ENCODE measurements at places on chromosomes 1 and 21.

- no peak for DNase-seq
Observed at GRCh38 chr1:220921971-220922635, 42.9 kb downstream of the HLX start.

DNA sequence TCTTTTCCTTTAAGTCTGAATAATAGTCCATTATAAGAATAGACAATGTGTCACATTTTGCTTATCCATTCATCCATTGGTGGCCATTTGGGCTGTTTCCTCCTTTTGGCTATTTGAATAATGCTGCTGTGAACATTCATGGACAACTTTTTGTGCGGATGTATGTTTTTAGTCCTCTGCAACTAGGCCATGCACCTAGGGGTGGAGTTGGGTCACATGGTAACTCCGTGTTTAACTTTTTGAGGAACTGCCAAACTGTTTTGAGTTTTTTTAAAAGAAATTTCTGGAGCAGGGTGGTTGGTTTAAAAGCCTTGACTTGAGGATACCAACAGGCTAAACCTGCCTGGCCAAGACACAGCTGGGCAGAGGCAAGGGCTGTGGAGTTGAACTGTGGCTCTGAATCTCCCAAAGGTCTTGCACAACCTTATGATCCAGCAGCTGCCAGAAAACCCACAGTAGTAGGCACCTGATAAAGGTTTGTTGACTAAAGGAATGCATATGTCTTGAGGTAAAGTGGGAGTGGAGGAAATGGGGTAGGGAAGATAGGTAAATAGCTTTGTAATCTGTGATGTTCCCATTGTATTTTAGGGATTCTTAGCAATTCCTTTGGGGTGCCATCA, 5.6 kb upstream of the RPTN start:
- no peak for DNase-seq

- no peak for DNase-seq
Observed at GRCh38 chr1:5311147-5311546, 656.7 kb downstream of the AJAP1 start.

- peak; percentile 78 for DNase-seq
Observed at GRCh38 chr1:170662561-170663403, 1.1 kb upstream of the PRRX1 start.

DNA sequence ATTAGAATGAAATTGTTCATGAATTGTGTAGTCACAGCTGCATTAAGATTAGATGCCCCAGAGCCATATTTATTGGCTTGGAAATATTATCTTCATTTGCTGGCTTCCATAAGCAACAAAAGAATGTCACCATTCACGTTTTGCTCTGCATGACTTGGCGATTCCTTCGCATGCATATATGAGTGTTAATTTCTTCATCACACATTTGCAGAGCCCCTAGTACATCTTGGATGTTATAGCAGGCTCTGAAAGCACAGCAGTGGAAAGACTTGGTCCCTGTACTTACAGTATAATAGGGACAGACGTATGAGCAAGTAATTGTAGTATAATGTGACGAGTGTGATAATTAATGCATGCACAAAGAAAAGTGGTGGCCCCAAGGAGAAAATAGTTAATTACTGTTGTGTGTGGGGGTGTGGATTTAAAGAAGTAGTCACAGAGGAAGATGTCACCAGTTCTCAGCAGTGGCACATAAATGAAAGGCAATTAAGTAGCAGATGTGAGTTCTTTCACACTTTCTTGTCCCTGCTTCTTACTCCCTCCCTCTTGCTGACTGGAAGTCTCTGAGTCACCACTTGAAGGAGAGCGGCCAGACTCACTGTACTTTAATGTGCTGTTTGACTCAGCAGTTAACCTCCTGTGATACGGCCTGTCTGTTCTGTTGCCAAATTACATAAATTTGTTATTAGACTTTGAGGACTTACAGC, 21.0 kb downstream of the S100A10 start:
- peak; percentile 85 for DNase-seq

DNA sequence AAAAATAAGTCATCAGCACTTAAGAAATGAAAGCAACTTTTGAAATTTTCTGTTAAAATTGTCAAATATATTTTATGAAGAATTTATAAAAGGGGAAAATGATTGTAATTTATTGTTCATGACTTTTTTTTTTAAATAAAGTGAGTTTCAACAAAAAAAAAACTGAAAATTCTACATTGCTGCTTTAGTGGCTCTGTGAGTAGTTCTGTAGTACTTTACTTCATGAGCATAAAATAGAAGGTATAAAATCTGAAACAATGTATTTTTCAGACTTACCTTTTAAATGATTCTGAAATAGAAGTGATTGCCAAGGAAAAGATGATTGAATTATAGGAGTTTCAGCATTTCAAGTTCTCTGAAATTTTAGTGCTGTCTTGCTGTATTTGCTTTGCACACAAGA, 13.8 kb downstream of the PDIK1L start:
- no peak for DNase-seq

DNA sequence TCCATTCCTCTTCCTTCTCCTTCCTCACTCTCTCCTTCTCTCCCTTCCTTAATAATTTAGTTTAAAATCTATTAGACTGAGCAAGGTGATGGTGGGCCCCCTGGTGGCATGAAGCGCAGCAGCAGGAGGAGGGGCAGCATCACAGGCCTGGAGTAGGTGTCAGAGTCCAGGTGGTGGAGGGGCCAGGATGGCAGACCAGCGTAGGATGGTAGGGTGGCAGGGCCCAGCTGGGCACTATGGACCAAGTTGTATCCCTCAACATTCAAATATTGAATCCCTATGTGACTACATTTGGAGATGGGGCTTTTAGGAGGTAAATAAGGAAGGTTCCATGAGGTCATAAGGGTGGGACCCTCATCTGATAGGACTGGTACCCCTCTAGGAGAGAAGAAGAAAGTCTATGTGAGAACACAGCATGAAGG, 61.0 kb downstream of the WDR4 start:
- DNase-seq: peak; percentile 43

- DNase-seq: no peak
Observed at GRCh38 chr1:23263380-23263887, 46.1 kb upstream of the HTR1D start.

- DNase-seq: no peak
Observed at GRCh38 chr1:228096416-228097332, 6.5 kb downstream of the C1orf35 start.

- peak; percentile 19 for DNase-seq
Observed at GRCh38 chr1:110176299-110176956, 26.1 kb downstream of the SLC6A17 start.

- DNase-seq: no peak
Observed at GRCh38 chr1:230240446-230241086, 173.5 kb downstream of the GALNT2 start.

GRCh38 chr1:173411835-173412742, 65.0 kb upstream of the PRDX6 start:
- DNase-seq: peak; percentile 73

GRCh38 chr1:147757015-147757990, 3.1 kb downstream of the GJA5 start:
- no peak for DNase-seq

- DNase-seq: no peak
Observed at GRCh38 chr1:152495066-152495675, 15.4 kb upstream of the LCE5A start.

DNA sequence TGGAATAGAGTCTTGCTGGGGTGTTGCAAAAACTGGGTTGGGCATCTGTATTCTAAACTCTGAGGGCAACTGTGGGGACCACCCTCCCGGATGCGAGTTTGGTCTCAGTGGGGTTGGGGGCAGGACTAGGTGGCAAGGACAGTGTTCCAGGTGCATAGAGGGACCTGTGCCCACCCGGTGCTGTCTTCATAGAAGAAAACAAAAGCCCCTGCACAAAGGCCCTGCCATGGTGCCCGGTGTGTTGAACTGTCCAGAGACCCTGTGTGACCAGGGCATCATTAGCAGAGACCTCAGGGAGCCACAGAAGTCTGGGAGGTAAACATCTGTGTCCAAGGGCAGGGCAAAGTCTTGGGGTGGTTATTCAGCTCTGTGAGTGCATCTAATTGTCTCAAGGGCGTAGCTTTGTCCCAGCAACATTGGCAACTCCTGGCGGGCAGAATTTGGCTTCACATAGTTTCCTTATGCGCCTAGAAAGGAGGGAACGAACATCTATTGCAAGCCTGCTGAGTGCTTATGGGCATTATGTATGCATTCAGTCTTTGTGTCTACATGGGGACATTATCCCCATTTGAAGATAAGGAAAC, 72.2 kb upstream of the IFFO2 start:
- DNase-seq: no peak

- no peak for DNase-seq
Observed at GRCh38 chr1:221734187-221734586, 7.7 kb downstream of the DUSP10 start.

DNA sequence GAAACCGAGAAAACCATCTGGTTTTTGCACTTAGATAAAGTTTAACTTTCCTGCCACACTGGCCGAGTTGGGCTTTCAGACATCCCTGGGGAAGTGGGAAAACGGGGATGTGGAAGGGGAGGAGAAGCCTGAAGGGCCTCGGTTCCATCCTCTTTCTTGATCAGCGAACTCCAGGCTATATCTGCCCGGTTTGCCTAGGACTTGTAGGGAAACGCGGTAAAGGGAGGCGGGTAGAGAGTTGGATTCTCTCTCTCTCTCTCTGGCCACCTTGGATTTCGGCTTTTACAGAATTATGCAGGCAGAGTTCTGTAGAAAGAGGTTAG, 4.6 kb upstream of the LHX8 start:
- DNase-seq: no peak

DNA sequence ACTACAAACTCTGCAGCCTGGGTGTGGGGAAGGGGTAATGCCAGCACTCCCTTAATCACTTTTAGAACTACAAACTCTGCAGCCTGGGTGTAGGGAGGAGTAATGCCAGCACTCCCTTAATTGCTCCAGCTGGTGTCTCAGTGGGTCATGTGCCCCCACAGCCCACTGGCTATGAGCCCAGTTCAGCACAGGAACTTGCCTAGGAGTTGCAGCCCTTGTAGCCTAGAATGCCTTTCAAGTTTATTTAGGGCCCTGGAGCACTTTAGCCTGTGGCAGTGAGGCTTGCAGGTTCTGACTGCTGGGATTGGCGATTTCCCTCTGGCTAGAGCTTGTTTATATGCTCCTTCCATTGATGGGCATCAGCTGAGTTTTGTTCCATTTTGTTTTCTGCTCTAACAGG, 17.1 kb downstream of the VN1R5 start:
- no peak for DNase-seq

GRCh38 chr1:93703643-93704042, 22.0 kb upstream of the BCAR3 start:
- peak; percentile 69 for DNase-seq

DNA sequence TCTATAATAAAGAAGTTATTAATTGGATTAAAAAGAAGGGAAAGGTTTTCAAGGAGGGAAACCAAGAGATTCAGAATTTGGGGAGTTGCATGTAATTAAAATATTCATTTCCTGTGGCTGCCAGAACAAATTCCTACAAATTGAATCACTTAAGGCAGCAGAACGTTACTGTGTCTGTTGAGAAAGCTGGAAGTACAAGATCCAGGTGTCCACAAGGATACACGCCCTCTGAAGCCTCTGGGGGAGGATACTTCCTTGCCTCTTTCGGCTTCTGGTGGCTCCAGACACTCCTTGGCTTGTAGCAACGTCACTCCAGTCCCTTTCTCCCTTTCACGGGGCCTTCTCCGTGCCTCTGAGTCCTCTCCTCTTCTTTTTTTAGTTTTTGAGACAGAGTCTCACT, 67.9 kb downstream of the KAZN start:
- DNase-seq: no peak

GRCh38 chr1:165641231-165641987, 10.4 kb downstream of the MGST3 start:
- peak; percentile 15 for DNase-seq

DNA sequence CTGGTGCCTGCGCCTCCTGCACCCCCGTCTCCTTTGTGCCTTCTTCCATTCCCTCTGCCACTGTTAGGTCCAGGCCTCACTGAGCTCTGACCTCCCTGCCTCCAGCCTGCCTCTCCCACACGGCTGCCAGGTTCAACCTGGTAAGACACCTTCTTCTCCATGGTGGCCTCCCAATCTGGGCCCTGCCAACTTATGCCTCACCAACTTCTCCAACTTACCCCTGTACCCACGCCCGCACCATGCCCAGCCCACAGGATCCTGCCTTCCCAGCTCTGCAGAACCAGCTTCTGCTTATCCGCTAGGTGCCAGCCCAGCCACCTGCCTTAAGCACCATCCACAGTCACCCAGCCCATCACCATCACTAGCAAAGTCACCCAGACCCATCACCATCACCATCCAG, 37.2 kb downstream of the PDE9A start:
- DNase-seq: no peak

- no peak for DNase-seq
Observed at GRCh38 chr1:147897029-147897752, 5.4 kb upstream of the GJA8 start.

DNA sequence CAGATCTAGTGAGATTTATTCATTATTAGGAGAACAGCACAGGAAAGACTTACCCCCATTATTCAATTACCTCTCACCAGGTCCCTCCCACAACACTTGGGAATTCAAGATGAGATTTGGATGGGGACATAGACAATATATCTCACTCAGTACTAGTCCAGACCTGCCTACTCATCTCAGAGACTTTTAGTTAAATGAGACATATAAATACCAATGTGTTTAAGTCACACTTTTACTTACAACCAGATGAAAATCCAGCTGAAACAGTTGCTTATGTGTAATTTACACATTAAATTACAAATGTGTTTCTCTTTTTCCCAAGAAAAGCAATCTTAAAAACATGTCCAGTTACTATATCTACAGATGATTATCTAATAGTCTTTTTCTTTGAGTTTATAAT, 1145.6 kb downstream of the KCNT2 start:
- peak; percentile 51 for DNase-seq

GRCh38 chr1:204213668-204214662, at the start of gene GOLT1A:
Gene GOLT1A (minus strand): TSS chr1:204213988. CDS start chr1:204213906, 82 bp downstream.
- peak; percentile 67 for DNase-seq

DNA sequence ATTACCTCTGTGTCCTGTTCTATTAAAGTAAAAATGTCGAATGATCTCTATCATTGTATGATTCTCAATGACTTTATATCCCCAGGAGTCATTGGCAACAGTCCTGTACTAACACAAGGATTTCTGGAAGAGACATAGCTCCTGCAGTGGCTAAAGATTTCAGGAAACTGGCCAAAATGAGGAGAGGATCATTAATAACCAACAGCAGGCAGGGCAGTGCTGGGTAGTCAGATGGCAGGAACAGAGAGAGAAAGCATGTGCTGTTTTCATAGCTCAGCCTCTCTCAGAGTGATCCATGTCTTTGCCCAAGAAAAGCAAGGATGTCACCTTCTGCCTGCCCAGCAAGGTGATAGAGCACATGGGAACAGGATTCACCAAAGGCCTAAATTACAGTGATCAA, 604.7 kb upstream of the PLXNA2 start:
- no peak for DNase-seq

- DNase-seq: no peak
Observed at GRCh38 chr1:167767761-167768160, 46.0 kb downstream of the MPZL1 start.

GRCh38 chr1:227092069-227092468, 152.0 kb downstream of the COQ8A start:
- no peak for DNase-seq

DNA sequence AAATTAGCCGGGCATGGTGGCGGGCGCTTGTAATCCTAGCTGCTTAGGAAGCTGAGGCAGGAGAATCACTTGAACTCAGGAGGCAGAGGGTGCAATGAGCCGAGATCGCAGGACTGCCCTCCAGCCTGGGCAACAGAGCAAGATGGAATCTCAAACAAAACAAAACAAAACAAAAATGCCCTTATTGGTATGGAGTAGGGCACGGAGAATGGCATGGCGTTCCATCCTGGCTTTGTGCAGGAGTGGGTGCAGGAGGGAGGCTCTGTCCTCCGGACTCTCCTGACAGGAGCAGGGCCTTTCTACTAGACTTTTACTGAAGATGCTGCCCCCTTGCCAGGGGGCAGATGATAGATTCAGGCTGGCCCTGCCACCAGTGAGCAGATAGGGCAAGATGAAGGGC, 1.0 kb downstream of the TMEM61 start:
- DNase-seq: no peak

- peak; percentile 85 for DNase-seq
Observed at GRCh38 chr1:93681101-93681988, at the start of gene BCAR3. Gene BCAR3 (minus strand): TSS chr1:93681837. CDS start chr1:93674930, 6,907 bp downstream.

Data from fibroblast of skin of back (primary cell).